ENCODE measurements at places on chromosomes 5 and 9.

- DNase-seq, result peak; percentile 33
Observed at GRCh38 chr5:96172436-96172835, 210.8 kb upstream of the ELL2 start.

- no peak for DNase-seq
Observed at GRCh38 chr9:104144336-104144735, 50.2 kb downstream of the SMC2 start.

DNA sequence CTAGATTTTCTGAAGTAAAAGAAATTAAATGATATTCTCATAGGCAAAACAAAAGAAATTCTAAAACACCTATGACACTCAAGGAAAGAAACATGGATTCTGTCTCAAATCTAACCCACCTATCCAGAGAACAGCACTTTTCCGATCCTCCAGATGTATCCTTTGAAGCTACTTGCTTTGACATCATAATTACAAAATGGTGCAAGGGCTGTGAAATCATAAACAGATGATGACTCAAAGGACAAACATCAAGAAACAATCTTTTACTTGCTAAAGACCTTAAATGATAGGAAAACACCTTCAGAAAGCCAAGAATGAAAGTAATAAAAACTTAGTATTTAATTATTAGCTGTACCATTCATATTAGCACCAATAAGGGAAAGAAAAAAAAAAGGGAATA lies 202.6 kb downstream of the DENND1A start:
- DNase-seq, result no peak

- no peak for DNase-seq
Observed at GRCh38 chr5:111003623-111004022, 67.9 kb upstream of the TSLP start.

DNA sequence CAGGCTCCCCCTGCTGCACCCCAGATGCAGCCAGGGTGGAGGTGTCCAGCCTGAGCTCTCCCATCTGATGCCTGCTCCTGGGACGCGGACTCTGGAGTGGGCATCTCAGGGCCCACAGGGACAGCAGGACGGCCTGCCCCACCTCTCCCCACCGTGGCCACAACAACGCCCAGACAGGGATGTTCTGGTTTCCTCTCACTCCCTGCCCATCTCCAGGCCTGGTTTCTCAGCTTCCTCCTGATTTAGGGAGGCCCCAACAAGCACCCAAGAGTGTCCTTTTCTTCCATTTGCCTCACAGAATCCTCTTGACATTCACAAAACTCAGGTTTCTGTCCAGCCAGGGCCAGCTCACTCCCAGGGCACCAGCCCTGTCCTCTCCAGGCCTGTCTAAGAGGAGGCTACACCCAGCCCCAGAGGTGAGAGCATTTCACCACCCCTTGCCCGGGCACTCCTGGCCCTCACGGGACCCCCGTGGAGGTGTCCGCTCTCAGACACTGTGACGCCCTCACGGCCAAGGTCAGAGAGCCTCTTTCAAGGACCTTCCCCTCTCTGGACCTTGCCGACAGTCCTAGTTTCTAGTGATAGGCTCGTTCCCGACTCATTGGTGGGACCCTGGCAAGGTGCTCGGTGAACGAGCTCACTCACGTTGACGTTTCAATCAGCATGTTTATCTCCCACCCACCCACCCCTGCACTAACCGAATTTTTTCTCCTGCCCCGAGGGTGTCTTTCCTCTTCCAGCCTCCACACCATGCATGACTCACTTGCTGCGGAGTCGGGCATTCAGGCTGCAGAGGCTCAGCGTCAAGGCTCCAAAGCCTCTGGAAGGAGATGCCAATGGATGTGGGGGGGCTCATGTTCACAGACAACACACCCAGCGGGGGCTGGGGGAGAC lies 62.0 kb upstream of the UNC5A start:
- DNase-seq, result no peak

- DNase-seq, result no peak
Observed at GRCh38 chr5:56272765-56273164, 39.6 kb upstream of the ANKRD55 start.

DNA sequence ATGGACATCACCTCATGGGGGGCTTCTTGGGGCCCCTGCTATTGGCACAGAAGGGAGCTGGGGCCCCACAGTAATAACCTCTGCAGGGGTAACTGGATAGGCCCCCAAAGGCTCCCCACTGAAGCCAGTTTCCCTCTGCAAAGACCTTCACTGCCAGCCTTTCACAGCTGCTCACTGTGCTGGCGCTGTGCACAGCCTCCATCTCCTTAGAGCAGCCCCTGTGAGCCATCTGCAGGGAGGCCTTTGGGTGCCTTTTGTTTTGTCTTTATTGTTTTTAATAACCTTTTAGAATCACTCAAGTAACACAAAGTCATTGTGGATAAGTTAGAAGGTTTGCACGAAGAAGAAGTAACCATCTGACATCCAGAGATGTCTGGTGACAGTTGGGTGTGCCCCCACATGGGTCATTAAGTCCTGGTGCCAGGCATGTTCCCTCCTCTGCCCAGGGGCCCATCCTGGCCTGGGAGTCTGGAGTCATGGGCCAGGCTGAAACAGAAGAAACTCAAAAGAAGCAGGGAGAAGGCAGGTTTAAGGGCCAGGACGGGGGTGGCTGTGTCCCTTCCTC lies 42.7 kb downstream of the NCS1 start:
- no peak for DNase-seq

DNA sequence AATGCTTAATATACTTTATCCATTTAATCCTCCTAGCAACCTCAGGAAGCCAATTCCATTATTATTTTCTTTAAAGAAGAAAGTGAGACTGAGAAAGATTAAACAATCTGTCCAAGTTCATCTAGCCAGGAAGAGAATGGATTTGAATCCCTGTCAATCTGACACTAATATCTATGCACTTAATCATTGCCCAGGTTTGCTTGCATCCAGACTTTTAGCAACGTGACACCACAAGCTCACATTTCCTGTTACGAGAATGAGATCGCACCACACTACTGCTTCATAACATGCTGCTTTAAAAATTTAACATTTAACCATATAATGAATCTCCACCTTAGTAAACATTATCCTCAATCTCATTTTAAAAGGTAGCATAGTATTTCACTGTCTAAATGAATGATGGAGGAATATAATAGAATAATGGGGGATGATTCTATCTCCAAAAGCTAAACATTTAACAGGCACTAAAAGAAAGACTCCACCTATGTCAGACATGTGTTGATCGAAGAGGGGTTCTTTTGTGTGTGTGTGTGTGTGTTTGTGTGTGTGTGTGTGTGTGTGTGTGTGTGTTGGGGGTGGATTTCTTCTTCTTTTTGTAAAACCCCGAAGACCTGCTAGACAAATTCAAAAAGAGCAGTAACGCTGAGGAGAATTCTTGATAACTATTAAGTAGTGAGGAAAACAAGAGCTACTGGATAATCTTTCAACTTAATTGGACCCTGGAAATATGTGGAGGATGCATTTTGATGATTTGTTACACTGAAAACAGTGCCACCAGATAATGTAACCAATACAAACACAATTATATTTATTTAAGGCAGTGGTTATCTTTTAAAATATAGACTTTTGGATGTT lies 138.7 kb upstream of the NR3C1 start:
- DNase-seq, result peak; percentile 20

DNA sequence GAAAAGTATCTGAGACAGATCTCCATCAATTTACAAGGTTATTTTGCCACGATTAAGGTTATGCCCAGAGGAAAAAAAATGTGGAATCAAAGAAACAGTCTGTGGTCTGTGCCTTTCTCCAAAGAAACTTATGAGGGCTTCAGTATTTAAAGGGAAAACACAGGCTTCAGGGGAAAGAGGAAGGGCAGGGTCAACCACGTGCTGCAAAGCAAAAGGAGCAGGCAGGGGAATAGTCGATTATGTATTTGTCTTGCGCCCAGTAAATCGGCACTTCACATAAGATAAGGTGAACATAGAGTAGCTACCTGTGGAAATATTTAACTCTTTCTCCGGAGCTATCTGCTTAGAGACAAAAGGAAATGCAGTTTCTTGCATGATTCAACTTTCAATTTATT lies 343.7 kb downstream of the RAB3C start:
- no peak for DNase-seq

DNA sequence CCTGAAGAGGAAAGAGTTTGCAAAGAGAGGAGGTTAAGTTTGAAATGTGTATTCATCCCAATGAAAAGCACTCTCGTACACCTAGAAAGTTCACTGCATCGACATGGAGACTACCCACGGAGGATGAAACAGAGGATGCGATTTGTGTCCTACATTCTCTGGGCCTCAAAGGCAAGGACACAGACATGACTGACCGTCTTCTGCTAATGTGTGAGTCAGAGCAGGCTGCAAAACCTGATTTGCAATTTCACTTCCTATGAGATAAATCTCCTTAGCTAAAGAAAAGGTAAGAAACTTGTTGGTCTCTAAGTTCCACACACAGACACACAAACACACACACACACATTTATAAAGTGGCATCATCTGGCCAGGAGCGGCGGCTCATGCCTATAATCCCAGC lies 98.6 kb downstream of the GNAQ start:
- no peak for DNase-seq

GRCh38 chr5:179387151-179388110 lies 42.2 kb upstream of the ADAMTS2 start:
- no peak for DNase-seq

DNA sequence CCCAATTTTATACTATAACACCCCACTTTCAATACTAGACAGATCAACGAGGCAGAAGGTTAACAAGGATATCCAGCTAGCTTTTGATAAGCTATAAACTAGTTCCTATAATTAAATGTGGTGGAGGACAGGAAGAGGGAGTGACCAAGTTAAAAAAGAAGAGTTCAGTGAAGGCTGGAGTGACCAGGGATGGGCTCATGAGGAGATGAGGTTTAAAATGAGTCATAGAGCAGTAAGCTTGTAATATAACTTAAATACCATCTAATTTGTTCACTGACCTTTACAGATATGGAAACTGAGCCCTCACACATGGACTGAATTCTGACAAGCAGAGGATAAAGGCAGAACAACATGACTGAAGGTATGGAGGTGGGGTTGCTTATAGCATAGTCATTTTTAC lies 284.5 kb downstream of the SPATA31D1 start:
- peak; percentile 17 for DNase-seq

GRCh38 chr9:138097501-138097991 lies 220.0 kb downstream of the CACNA1B start:
- no peak for DNase-seq

DNA sequence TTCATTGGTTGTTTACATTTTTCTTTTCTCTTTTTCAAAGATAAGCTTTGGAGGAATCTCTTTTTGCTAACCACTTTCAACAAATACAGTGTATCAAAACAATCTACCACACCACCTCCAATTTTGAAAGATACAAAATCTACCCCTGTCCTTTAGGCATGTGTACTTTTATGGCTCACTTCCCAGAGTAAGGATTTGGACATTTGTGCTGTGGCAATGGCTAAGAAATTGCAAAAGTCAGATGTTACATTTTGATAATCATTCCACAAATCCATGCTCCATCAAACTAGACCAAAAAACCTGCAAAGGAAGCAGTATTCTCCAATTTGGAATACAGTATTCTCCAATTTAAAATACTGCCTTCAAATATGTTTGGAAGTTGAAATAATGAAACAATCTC lies 204.9 kb downstream of the MCTP1 start:
- DNase-seq, result no peak

- no peak for DNase-seq
Observed at GRCh38 chr5:37801521-37801920, 38.3 kb downstream of the GDNF start.

DNA sequence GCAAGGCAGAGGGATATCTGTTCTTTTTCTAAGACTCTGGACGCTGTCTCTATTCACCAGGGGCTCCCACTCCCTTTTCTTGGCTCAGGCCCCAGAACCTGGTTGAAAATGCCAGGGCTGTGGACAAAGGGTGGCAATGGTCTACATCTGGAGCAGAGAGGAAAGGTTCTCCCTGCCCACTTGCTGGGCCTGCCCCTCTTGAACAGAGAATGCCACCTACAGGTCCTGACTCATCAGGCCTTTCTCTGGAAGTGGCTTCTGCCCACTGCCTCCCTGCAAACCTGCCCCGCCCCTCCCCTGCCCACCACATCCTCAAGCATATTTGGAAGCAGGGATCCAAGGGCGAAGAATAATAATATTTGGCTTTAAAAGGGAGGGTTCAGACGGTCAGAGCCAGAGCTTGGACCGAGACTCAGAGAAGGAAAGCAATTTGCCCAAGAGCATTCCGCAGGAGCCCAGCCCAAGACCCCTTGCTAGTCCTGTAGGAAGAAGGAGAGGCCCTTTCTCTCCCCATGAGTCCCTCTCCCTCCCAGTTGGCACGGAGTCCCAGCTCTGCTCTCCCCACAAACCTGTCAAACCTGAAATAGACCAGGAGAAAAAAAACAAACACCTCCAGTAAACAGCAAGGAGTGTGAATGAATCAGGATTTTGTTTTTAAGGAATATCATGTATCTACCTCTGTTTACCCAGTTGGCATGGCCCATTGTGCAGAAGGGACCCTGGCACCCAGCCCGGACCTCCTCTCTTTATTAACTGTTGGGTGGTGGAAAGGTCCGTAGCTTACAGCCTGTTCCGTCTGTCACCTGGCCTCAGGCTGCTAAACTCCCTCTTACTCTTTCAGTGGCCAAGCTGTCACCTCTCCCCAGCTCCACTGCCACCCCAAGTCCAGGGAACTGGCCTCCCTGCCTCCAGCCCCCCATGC lies 37.7 kb upstream of the STXBP1 start:
- DNase-seq, result no peak
